ENCODE measurements at places on chromosomes 3 and 15.
A peak's percentile ranks its signal among the peaks of the same experiment; 100 is the strongest.

- peak; percentile 41 for DNase-seq
Measured at GRCh38 chr3:114179575-114179974, 723 bp upstream of the DRD3 start.

DNA sequence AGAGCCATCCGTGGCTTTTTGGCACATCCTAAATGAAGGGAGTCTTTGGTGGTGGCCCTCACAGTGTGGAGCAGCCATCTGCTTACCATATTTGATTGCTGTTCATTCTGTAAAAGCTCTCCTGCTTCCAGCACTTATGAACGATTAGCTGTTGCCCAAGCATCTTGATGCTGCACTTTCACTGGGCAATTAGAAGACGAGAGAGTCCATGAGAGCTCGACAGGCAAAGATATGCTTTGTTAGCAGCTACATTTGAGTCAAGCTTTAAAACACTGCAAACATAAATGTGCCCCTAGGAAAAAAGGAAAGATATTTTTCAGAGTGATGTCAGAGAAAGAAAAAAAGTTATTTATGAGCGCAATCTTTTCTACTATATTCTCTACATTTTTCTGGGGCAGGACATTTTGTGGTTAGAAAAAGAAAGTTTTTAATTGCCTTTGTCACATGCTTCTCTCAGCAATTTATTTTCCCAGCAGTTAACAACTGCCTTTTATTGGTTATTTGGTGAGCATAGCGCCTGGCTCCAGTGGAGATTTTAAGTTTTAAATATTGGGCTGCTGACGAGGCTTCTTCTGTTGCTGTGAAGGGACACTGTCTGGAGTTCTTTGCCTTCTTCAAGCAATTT, 468.4 kb downstream of the C3orf38 start:
- DNase-seq = no peak

- peak; percentile 80 for DNase-seq
Measured at GRCh38 chr3:141105828-141106628, 54.9 kb downstream of the SPSB4 start.

DNA sequence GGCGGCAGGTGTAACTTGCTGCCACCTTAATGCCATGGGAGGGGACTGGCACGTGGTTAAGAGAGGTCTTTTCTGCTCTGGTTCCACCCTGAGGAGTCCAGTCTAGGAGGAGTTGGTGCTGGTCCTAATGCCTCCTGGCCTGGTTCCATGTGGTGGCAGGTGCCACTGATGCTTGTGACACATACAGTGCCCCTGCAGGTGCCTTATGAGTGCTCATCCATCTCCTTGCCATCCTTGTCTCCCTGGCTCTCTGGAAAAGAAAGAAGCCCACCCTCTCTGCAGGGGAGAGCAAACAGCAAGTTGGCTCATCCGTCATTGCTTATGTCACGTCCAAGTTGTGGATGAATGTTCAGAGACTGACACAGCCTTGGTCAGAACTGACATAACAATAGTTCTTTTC, 175.8 kb upstream of the DPH6 start:
- DNase-seq = no peak

GRCh38 chr3:74676-75243, 121.8 kb upstream of the CHL1 start:
- no peak for DNase-seq

- DNase-seq = no peak
Measured at GRCh38 chr3:103991461-103992115, 1375.1 kb upstream of the ALCAM start.

DNA sequence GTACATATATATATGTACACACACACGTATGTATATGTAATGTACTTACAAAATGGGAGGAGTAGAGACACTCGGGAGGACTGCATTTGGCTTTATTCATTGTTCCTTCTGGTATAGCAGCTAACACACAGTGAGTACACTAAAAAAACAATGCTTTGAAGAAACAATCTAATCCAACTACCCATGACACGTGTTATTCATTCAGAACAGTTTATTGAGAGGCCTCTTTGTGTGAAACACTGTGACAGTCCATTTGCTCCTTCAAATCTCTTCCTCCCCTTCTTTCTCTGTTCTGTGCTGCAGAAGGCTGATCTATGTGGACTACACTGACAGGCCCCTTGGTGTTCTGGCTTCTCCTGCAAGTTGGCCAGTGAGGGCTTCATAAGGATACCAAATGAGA, 1075.9 kb upstream of the CFAP20DC start:
- no peak for DNase-seq

GRCh38 chr15:89740137-89740536, 10.9 kb downstream of the MESP1 start:
- peak; percentile 76 for DNase-seq

DNA sequence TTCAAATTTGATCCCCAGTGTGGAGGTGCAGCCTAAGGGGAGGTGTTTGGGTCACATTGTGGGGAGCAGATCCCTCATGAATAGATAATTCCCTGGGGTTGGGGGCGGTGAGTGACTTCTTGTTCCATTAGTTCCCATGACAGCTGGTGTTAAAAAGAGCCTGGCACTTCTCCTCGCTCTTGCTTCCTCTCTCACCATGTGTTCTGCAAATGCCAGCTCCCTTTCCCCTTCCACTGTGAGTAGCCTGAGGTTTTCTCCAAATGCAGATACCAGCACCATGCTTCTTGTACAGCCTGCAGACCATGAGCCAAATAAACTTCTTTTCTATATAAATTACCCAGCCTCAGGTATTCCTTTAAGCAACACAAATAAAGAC, 23.1 kb downstream of the RIOX2 start:
- DNase-seq = no peak

DNA sequence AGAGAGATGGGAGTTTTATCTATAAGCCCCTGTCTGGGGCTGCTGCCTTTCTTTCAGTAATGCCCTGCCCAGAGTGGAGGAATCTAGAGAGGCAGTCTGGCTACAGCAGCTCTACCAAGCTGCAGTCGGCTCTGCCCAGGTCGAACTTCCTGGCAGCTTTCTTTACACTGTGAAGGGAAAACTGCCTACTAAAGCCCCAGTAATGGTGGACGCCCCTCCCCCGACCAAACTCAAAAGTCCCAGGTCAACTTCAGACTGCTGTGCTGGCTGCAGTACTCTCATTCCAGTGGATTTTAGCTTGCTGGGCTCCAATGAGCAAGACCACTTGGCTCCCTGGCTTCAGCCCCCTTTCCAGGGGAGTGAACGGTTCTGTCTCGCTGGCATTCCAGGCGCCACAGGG, 65.9 kb upstream of the RARB start:
- no peak for DNase-seq

DNA sequence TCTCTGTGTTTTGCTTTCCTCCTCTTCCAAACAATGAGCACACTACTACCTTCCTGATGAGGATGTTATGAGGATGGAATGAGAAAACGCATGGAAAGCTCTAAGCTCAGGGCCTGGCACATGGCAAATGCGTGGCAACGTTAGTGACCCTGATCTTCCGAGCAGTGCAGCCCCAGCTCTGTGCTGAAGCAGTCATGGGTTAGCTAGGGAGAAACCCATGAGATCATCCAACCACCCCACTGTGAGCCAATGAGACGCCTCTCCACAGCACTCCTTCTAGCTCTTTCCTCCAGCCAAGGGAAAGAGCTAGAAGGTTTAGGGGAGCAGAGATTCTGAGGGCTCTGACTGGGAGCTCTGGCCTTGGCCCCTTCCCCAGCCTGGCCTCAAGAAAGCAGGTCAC, 4.5 kb downstream of the CPN2 start:
- DNase-seq = no peak

GRCh38 chr15:25439369-25439836, 579 bp upstream of the UBE3A start:
- DNase-seq = no peak

DNA sequence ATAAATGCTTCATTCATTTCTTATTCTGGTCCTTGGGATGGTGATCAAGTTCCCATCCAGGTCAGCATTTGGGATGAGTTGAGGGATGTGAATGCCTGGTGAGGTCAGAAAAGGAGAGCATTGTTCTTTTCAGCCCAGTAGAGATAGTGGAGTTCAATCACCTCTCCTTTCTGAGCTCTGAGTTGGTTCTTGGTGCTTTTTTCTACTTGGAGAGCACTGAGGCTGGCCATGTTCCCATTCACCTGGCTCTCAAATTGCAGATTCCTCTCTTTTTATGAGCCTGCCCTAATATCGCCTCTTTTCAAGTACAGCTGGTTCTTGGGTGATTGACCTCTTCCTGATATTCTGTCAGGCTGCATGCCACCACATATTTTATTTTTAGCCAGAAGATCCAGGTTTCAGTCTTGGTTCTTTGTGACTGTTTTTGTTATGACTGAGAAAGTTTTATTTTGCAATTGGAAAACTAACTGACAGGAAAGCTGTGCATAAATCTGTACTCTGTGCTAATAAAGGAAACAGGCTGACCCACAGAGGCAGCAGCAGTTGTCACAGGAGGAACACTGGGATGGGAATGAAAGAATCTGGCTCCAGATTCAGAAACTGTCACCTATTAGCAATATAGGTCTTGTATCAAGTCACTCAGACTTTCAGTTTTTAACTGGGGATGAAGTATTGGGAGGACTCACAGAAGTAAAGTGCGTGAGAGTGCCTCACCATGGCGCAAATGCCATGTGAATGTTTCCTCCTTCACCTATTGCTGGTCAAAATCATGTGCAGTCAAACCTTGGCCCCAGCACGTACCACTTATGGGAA, 10.7 kb downstream of the AQP9 start:
- DNase-seq = no peak

DNA sequence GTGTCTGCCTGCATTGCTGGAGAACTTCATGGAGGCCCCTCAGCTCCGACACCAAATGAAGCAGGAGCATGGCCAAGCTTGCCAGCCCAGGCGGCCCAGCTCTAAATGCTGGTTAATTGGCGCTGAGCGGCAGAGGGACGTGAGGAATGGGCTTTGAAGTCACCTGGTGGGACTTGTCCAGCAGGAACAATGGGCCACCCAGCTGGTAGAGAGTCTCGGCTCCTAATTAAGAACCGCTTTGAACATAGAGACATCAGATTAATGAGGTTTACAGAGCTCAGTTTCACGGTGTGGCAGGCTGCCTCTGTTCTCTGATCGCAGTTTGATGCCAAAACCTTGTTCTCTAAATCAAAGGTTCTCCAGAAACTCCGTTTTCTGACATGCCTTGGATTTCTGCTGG, 77.5 kb upstream of the LINGO1 start:
- no peak for DNase-seq

DNA sequence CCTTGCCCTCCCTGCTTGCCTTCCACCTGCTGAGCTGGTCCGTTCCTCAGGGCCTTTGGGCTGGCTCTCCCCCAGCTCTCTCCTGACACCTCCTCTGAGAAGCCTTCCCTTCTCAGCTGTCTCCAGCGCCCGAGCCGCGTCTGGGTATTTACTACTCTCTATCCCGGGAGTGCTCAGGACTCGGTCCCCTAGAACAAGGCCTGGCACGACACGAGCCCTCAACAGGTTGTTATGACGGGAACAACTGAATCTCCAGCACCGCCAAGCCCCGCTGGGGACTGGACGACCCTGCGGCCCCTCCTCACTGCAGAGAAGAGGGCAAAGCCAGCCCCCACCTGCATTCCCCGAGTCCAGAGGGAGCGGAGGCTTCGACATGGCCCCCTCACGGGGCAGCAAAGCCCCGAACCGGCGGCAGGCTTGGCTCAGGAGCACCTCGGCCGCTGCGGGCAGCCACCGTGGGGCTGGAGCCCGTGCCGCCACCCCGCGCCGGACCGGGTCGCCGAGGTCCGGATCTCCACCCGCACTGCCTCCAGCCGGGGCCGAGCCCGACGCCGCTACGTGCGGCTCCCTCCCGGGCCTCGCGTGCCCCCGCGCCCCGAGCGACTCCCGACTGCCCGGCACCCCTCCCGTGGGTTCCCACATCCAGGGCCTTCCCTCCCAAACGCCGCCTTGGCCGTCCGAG, 792 bp downstream of the TPRA1 start:
- DNase-seq = peak; percentile 36

- DNase-seq = peak; percentile 27
Measured at GRCh38 chr3:59992578-59992977, 942.8 kb upstream of the CFAP20DC start.

- no peak for DNase-seq
Measured at GRCh38 chr3:50405249-50405648, 45.9 kb upstream of the TMEM115 start.

DNA sequence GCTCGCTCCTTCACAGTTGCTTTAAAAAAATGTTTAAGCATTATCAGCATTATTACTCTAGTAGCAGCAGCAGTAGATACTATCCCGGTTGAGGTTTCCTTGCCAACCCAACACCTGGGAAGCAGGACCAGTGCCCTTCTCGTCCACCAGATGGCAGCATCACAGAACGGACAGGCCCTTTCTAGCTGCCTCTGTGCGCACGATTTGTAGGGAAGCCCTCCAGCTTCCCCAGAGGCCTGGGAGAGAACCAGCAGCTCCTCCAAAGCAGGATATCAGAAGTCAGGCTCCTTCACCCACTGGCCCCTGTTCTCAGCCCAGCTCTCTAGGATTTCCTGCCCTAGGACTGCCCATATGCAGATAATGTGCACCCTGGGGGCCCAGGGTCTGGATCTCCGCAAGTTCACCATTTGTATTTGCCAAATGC, 16.8 kb upstream of the ESYT3 start:
- DNase-seq = peak; percentile 39

DNA sequence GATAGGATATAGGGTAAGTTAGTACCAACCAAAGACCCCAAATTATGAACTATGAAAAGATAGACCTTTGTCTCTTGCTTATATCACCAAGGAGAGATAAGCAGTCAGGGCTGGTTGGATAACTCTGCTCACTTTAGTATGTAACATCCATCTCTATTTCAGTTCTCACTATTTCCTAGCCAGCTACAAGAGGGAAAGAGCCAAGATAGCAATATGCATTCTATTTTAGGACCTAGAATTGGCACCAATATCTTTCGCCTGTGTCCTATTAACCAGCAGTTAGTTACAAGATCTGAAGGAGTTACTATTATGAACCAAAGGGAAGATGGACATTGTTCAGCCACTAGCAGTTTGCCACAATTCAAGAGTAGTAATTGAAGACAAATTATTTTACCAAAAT, 457.5 kb downstream of the NSUN3 start:
- DNase-seq = no peak

GRCh38 chr3:190645932-190646460, 132.1 kb downstream of the IL1RAP start:
- no peak for DNase-seq

GRCh38 chr3:196502775-196503195, 783 bp downstream of the RNF168 start:
- DNase-seq = peak; percentile 49

DNA sequence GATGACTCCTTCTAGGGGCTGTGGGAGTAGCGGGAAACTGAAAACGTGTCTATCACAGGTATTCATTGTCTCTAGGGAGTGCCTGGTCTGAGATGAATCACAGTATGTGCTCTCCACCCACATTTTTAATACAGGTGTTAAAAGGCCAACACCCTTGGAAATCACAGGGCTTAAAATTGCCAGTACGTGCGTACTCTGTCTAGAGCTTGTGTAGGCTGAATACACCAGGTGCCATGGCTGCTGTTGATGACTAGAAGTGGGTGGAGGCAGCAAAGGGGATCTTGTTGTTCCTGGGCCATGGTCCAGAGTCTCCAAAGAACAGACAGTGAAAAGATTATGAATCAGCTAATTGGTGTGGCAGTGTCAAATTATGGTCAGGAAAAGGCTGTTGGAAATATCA, 35.1 kb upstream of the P3H2 start:
- DNase-seq = no peak
